ENCODE measurements at places on chromosomes 2 and 18.

DNA sequence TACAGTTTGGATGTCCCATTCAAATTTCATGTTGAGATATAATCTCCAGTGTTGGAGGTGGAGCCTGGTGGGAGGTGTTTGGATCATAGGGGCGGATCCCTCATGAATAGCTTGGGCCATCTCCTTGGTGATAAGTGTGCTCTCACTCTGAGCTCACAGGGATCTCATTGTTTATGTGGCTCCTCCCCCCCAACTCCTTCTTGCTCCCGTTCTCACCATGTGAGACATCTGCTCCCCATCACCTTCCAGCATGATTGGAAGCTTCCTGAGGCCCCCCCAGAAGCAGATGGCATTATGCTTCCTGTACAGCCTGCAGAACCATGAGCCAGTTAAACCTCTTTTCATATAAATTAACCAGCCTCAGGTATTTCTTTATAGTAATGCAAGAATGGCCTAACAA lies 3.0 kb upstream of the INPP1 start:
- no peak for DNase-seq

DNA sequence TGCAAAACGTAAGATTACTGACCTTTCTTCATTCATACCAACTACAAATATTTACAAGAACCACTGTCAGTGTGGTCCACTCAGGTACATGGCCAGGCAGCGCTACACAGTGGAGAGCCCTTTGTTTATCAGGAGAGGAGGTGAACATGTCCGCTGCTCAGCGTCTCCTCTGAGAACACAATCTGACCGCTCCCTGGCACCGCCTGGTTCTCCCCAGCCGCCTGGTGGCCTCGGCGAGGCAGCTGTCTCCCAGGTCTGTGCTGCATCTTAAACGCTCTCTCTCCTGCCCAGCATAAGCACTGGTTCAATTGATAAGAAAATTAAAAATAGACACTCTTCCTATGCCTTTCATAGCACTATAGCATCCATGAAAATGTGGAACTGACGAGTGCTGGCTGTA lies 146.8 kb upstream of the PXDN start:
- DNase-seq: no peak

DNA sequence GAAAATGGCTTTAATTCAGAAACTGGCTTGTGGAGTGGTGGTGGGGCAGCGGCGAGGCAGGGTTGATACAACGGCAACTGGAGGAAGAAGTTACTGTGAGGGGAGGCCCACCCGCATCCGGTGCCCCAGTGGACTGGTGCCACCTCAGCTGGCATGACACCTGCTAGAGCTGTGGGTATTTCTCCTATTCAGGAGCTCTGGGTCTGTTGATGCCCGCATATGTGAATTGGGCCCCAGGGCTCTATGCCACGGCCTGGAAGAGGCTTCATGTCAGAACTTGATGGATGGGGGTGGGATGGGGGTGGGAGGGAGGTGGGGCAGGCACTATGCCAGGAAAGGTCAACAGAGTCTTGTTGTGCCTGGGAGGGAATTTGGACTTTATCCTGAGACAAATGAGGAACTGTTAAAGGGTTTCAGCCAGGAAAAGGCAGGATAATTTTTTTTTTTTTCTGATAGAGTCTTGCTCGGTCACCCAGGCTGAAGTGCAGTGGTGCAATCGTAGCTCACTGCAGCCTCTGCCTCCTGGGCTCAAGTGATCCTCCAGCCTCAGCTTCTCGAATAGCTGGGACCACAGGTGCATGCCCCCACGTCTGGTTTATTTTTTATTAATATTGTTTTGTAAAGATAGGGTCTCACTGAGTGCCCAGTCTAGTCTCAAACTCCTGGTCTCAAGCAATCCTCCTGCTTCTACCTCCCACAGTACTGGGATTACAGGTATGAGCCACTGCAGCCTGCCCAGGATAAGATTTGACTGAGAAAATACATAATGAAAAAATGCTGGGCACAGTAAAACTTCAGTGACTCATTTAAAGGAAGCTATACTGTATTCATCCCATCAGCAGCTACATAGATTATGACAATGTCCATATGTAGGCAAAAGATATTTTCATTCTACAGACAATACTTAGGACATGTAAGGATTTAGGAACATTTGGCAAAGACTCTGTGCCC lies 52.6 kb downstream of the SH2D6 start:
- DNase-seq: no peak

- no peak for DNase-seq
These were observed 268.0 kb upstream of the TANK start for GRCh38 chr2:160892204-160892603.

DNA sequence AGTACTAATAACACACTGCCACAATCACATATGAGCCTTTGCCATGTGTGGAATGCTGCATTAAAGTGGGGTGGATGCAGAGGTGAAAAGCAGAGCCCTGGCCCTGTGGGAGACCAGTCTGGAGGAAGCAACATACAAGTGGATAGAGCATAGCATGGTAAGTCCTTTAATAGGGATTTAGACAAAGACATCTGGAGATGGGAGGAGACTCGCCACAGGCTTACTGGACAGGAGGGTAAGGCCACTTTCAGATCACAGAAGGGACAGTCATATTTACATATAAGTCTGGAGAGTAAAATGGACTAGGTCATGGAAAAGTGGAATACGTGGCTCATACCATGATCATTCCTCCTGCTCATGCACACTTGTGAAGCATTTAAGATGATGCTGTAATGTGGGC lies 84.3 kb downstream of the PPP1R1C start:
- no peak for DNase-seq

Data from anterior cingulate cortex (tissue), 58 donors.